Stimulated activated CD4-positive, alpha-beta T cell treated with anti-CD3 and anti-CD28 coated beads, Interleukin-2, amount 100 ng/mL, for 48 hours (primary cell): ENCODE measurements at places on chromosomes 3 and 15.

- no peak for DNase-seq
Measured at GRCh38 chr15:95836536-95836935, 494.0 kb upstream of the NR2F2 start.

GRCh38 chr15:35851491-35851890, 305.5 kb upstream of the DPH6 start:
- DNase-seq, result no peak

GRCh38 chr3:57982561-57983243, 25.5 kb upstream of the FLNB start:
- DNase-seq, result no peak

DNA sequence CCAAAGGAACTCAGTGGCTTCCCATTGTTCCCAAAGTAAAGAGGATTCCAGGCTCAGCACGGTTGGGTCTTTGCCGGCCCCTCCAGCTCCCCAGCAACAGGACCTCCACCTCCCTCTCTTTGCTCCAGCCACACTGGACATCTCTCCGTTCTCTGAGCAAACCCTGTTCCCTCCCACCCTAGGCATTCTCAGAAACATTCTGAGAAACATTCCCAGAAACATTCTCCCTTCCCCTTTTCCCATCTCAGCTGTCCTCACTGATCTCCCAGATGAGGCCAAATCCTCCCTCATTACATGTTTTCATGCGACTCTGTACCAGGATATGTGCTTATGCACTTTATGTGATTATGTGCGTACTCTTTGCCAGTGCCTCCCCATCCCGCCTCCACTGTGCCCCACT, 14.1 kb downstream of the CCDC33 start:
- DNase-seq, result no peak

DNA sequence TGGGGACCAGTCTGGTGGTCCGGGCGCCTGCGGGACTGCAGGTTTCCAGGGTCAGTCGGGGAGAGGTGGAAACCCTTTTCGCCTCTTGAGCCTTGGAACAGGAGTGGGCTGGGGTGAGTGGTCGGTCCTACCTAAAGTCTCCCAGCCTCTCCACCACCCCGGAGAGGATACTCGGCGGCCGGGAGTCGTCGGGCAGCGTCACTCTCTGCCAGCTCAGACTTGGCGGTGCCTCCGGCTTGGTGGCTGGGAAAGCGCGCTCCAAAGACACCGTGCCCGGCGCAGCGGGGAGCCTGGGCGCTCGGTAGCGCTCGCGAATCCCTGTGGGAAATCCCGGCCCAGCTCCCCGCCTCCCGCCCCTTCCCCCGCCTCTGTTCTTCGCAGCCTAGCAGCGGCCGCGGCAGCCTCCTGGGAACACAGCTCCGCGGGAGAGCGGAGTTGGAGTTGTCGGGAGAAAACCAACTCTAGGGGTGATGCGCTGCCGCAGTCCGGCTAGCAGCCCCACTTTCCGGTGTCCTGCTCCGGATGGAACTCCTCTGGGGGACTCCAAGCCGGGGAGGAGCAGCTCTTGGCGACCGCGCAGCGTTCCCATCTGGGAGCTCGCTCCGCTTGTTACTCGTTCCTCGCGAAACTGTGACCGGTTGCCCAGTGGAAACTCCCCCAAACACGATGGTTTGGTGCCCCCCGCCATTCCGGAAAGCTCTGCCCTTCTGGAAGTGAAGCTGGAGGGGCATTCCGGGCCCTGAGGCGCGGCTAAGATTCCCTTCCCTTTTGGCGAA, 1.4 kb downstream of the EPHB1 start:
- DNase-seq, result no peak

GRCh38 chr3:178736300-178736699, 200.1 kb downstream of the KCNMB2 start:
- no peak for DNase-seq

DNA sequence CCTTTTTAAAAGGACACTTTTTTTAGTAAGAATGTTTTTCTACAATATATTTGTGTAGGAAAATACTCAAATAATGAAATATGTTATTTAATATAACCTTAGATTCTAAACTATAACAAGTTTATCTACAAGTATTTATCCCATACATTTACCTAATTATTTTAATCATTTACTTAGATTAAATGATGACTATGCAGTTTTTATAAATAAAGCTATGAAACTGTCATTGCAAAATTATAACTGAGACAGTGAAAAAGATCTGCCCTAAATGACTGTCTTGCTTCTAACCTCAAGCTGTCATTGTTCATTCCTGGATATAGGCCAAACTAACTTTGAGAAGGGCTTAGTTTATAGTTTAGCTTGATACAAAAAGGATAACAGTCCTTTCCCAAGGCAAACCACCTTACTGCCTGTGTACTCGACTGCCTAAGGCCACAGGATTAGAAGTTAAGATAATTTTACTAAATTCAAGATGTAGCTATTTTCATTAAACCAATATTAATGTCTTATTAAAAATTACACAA, 84.1 kb downstream of the GLDN start:
- no peak for DNase-seq

GRCh38 chr15:61138156-61138555, 90.9 kb downstream of the RORA start:
- DNase-seq, result no peak
